ENCODE measurements at places on chromosomes 12 and 14. TPM values are rescaled to one million over a fixed set of nuclear protein-coding genes. Genes with fewer than 3 reads are reported as not detected.

SLCO1C1 gene
- 0.99 TPM for total RNA-seq

SCNN1A gene
- 1.9 TPM for total RNA-seq

OR4M1 gene
- not detected for total RNA-seq

CLEC4E gene
- total RNA-seq, result not detected

PZP gene
- total RNA-seq, result not detected

B4GALNT3 gene
- 3.5 TPM for total RNA-seq

ERP27 gene
- total RNA-seq, result 0.73 TPM

LRCOL1 gene
- not detected for total RNA-seq

RHEBL1 gene
- 0.95 TPM for total RNA-seq

TAS2R8 gene
- total RNA-seq, result not detected
